ENCODE measurements at places on chromosomes 12 and 14. TPM values are rescaled to one million over a fixed set of nuclear protein-coding genes. Genes with fewer than 3 reads are reported as not detected.

Gene POTEG
- not detected for total RNA-seq

Gene SIX1
- total RNA-seq: 4.1 TPM

Gene COX8C
- not detected for total RNA-seq

Gene FLRT2
- 0.22 TPM for total RNA-seq

Gene FOXG1
- 0.03 TPM for total RNA-seq

Gene ATN1
- total RNA-seq: 2.8 TPM

Gene FOXN4
- not detected for total RNA-seq

Gene RNASE7
- not detected for total RNA-seq

Gene USP44
- total RNA-seq: 0.27 TPM

Gene FAM90A1
- 0.43 TPM for total RNA-seq

Gene PNMA1
- total RNA-seq: 38.5 TPM

Gene SIX4
- 3.1 TPM for total RNA-seq

Gene FKBP3
- total RNA-seq: 49.9 TPM

Gene RIN3
- 1.4 TPM for total RNA-seq

Gene FSCB
- not detected for total RNA-seq

Gene HOXC12
- total RNA-seq: 1.9 TPM

Gene NPAS3
- 1.9 TPM for total RNA-seq

Gene CMA1
- total RNA-seq: not detected

Gene TEX52
- not detected for total RNA-seq

Gene C12orf60
- total RNA-seq: 2.2 TPM

Gene AKAP6
- not detected for total RNA-seq

Gene SDSL
- total RNA-seq: 11.0 TPM

Gene TMEM229B
- 5.9 TPM for total RNA-seq

Gene SLC25A21
- total RNA-seq: 8.7 TPM

Gene ARHGEF40
- 10.0 TPM for total RNA-seq

Gene RNASE2
- total RNA-seq: not detected

Gene TAS2R8
- not detected for total RNA-seq

Gene DCAF4
- 36.2 TPM for total RNA-seq

Gene CYP27B1
- total RNA-seq: not detected

Gene NGB
- not detected for total RNA-seq

Gene OR6C76
- total RNA-seq: not detected

Gene NANOG
- total RNA-seq: not detected

Gene TAS2R30
- total RNA-seq: not detected

Gene ITPK1
- total RNA-seq: 39.9 TPM

Gene ACRBP
- total RNA-seq: not detected

Gene EXOC3L4
- not detected for total RNA-seq

Gene VRK1
- total RNA-seq: 74.9 TPM

Gene SMCO3
- total RNA-seq: not detected

Gene DPF3
- total RNA-seq: 5.6 TPM

Gene DHRS2
- 1.6 TPM for total RNA-seq

Gene L2HGDH
- total RNA-seq: 12.5 TPM

Gene GPR137C
- 0.81 TPM for total RNA-seq

Gene TUNAR
- not detected for total RNA-seq

Gene LALBA
- total RNA-seq: not detected

Gene KCNH5
- not detected for total RNA-seq

Gene KLC1
- total RNA-seq: 75.8 TPM

Gene EML1
- total RNA-seq: 11.8 TPM

Gene GPRC5D
- total RNA-seq: not detected

Gene RIMBP2
- total RNA-seq: not detected

Gene TBX3
- 7.1 TPM for total RNA-seq

Gene DEGS2
- total RNA-seq: not detected
